Esophagus squamous epithelium (tissue), 5 donors: ENCODE measurements at places on chromosomes 13 and 19. TPM values are rescaled to one million over a fixed set of nuclear protein-coding genes. Genes with fewer than 3 reads are reported as not detected.

ZNF835 gene
- 3.9 TPM for total RNA-seq

HPN gene
- 0.19 TPM for total RNA-seq

CEACAM7 gene
- total RNA-seq, result 10.5 TPM

DNA sequence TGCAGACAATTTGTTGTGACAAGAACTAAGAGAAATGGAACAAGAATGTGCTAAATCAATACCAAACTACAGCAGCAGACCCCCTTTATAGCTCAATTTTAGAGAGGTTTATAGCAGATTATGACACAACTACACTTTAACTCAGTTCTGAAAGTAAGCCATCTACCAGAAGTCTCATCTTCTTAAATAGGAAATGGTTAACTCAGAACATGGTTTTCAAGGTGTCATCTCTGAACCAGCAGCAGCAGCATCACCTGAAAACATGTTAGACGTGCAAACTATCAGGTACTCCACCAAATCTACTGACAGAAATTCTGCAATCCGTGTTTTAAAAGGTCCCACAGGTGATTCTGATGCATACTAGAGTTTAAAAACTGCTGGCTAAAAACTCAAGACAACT, 6.8 kb downstream of the LHFPL6 start:
- DNase-seq, result no peak

- no peak for DNase-seq
Observed at GRCh38 chr13:99648927-99649326, 147.7 kb downstream of the TM9SF2 start.

DNA sequence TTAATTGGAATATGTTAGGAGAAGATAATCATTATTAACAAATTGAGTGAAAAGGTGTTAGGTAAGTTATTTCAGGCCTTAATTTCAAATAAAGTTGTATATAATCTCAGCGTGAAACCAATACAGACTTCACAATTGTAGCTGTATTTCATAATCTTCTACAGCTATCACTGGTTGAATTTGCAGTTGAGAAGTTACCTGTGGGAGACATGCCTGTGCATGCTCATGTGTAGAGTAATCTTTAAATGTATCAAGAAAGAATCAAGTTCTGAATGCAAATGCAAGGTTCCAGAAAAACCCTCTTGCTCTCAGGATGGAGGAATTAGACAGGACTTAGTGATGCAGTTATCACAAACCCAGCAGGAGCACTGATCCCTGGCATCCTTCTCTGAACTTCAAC, 938.4 kb upstream of the SLC10A2 start:
- DNase-seq, result no peak

PRR20B gene
- not detected for total RNA-seq

FFAR1 gene
- total RNA-seq, result not detected

ZNF667 gene
- 2.9 TPM for total RNA-seq

ONECUT3 gene
- not detected for total RNA-seq

DNA sequence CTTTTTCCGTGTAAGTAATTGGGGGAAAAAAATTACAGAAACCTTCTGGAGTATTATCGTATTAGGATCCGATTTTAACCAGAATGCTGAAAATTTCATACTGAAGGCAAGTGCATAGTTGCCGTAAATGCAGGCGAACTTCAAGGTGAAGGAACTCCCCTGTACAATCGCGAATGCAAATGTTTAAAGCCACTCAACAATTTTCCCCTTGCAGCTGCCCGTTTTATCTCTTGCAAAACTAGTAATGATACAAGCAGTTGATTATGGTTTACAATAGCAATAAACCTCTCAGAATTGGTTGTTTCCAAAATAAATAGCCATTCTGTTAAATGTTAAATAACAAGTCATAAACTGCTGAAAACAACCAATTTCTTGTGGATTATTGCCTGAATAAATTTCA, 105.7 kb downstream of the DNAJC15 start:
- no peak for DNase-seq

APLP1 gene
- total RNA-seq, result 0.44 TPM

TTC9B gene
- total RNA-seq, result not detected

NKG7 gene
- not detected for total RNA-seq

- no peak for DNase-seq
Observed at GRCh38 chr19:46394402-46394797, 19.0 kb downstream of the CCDC8 start.

DNA sequence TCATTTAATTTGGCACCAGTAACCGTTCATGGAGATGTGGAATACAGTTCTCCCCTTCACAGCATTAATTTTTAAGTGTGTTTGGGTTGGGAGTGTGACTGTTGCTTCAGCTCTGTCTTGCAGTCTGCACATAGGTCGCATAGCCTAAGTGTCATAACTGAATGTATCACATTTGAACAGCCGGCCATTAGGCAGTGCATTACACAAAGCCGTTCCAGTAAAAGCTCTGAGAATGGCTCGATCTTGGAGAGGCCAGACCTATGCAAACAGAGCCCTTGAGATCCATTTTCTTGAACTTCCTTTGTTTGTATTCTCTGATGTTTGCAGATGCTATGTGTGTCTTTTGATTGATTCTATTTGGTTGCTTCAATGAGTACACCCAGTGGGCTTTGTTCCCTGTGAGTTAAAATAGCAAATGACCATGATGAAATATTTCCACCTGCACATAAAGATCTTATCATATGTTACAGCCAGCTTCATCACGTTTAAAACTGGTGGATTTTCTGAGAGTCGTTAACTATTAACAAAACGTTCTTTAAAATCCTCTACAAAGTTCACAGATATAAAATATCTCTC, 1104.9 kb upstream of the SLC10A2 start:
- no peak for DNase-seq
